Heart right ventricle (tissue), 16 donors: ENCODE measurements at places on chromosomes 3 and 15.

DNA sequence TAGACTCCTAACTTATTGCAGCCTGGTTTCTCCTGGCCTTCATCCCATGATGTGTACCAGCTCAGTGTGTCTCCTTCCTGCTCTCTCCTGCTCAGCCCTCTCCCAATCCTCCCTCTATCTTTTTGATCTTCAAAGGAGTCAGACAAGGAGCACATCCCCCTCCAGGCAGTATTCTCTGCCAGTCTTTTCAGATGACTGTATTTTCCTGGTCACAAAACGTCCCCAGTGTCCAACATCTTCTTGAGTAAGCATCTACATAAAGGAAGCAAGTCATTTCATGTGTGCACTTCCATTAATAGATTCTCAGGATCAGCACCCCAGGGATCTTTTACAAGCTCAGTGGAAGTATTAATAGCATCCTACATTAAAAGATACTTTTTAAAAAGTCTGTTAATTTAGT lies 148.9 kb upstream of the THBS1 start:
- DNase-seq, result no peak

DNA sequence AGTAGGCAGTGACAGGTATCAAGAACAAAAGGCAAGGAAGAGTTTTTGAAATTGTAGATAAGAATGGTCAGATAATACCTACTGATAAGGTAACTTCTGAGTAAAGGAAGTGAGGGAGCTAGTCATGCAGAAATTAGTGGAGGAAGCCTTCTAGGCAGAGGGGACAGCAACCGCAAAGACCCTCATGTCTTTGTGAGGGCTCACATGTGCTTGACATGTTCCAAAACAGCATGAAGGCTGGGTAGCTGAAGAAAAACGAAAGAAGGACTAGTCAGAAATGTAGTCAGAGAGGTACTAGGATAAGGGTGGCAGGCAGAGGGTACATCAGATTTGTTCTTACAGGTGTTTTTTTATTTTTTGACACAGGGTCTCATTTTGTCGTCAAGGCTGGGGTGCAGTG lies 5.3 kb downstream of the SIN3A start:
- no peak for DNase-seq

- no peak for DNase-seq
Observed at GRCh38 chr15:58472221-58472620, 40.4 kb downstream of the LIPC start.

- no peak for DNase-seq
Observed at GRCh38 chr15:49379996-49380395, 43.0 kb upstream of the FGF7 start.

GRCh38 chr3:38006031-38006430 lies 15.4 kb downstream of the VILL start:
- DNase-seq, result no peak

- no peak for DNase-seq
Observed at GRCh38 chr3:151477591-151478334, 16.9 kb upstream of the IGSF10 start.

DNA sequence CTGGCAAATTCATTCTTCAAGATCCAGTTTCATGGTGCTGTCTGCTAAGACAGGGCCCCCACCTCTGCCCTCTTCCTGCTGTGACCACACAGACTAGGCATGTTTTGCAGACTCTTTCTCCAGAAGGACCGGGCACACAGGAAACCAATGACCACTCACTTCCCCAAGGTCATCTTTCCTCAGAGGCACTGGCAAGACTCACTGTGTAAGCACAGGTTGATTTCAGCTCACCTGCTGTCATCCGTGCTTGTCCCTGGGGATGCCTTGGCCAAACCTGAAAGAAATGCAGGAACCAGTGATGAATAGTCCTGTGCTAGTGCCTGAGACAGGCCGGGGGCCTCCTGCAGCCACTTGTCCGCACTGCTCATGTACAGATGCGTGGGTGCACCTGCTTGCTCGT lies 33.5 kb downstream of the ALS2CL start:
- DNase-seq, result no peak

GRCh38 chr3:181358562-181358961 lies 353.2 kb upstream of the SOX2 start:
- no peak for DNase-seq

GRCh38 chr15:61798631-61799030 lies 261.6 kb downstream of the VPS13C start:
- DNase-seq, result no peak

DNA sequence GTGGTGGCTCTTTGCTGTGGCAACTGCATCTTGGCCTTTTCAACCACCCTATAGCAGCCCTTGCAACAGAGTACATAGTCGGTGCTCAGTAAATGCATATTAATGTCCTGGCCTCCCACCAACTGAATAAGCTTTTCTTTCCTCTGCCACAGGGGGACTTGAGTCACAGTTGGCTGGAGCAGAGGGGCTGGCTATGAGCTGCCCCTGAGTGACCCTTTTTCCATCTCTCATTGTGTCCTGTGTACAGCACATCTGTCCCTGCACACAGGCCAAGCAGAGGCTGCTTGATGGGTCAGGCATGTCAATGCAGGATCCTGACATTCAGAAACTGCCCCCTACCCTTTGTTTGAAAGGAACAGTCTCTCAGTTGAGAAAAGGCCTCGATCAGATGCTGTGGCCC lies 22.4 kb downstream of the SPSB4 start:
- no peak for DNase-seq
